ENCODE measurements at places on chromosomes 7 and 10.
A peak's percentile ranks its signal among the peaks of the same experiment; 100 is the strongest.

- DNase-seq, result no peak
Measured at GRCh38 chr7:138565071-138565450, 105.0 kb downstream of the TRIM24 start.

GRCh38 chr10:45144326-45145070 lies 143.8 kb downstream of the ZNF22 start:
- DNase-seq, result no peak

- DNase-seq, result no peak
Measured at GRCh38 chr7:87339373-87339897, 6.0 kb upstream of the CROT start.

DNA sequence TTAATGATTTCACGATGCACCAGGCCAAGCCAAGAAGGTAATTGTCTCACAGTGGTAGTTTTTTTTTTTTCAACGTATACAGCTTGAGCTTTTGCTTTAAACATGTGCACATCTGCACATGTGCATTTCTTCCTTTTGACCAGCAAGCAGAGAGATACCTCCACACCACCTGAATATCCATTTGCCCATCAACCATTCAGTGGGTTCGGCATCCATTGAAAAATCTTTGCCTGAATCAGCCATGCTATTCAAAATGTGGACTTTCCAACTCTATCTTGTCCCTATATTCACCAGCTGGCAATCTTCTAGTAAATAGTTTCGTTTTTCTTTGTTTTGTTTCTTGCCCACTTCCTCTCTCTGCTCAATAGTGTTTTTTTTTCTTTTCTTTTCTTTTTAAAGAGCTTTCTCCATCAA lies 7.7 kb upstream of the TRA2A start:
- DNase-seq, result no peak

DNA sequence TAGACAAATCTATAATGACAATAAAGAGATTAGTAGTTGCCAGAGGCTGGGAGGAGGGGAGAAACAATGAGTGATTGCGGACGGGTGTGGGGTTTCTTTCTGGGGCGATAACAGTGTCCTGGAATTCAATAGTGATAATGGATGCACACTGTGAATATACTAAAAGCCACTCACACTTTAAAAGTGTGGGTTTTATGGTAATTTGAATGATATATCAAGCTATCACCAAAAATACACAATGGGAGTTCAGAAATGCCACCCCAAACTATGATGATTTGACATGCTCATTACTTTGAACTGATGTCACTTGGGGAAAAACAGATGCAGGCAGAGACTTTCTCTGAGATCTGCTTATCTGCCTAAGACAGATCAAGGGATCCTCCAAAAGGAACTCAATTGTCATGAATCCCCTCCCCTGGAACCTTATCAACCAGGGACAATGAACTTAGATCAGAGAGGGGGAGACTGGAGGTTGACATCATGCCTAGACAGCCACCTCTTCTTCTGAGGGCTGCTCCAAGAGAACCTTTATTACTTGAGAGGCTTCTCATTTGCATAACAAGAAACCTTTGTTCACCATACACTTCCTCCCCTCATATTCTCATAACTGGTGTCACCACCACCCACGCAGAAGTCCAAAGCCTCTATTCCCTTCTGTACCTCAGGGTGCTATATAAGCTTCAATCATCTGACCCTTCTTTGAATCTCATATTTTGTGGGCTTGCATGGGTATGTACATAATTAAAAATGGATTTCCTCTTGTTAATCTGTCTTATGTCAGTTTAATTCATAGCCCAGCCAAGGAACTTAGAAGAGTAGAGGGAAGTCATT lies 14.8 kb upstream of the ZC3HAV1 start:
- DNase-seq, result no peak

GRCh38 chr7:124785994-124786393 lies 20.4 kb upstream of the GPR37 start:
- DNase-seq, result no peak

GRCh38 chr7:82039621-82040020 lies 269.8 kb upstream of the HGF start:
- no peak for DNase-seq

- peak; percentile 88 for DNase-seq
Measured at GRCh38 chr7:140623980-140624379, 16.6 kb downstream of the DENND2A start.

DNA sequence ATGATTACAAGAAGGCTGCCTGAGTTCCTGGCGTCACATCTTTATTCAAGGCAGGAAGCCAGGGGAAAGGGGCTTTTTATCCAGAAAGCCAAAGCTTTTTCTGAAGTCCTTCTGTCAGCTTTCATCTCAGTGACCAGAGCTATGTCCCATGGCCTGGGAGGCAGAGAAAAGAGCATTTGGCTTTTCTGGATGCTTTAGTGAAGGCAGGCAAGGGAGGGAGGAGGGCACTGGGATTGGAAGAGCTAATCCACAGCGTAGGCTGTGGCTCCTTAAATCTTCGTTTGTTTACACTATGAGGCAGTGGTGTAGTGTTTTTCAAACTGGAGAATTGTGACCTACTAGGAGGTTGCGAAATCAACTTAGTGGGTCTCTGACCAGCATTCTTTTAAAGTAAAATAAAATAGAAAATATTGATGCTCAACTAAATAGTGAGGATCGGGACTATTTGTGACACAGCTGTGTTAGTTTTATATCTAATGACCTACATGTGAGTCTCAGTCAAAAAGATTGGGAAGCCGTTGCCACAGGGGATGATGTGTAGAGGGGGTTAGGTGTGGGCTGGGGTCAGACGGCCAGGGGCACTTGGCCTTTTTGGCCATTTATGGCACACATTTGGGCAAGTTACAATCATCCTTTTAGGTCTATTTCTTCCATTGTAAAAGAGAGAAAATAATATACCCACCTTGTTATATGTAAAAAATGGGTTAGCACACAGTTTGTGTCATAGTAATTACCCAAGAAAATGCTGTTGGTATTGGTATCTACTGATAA lies 14.1 kb downstream of the CRYGN start:
- no peak for DNase-seq

DNA sequence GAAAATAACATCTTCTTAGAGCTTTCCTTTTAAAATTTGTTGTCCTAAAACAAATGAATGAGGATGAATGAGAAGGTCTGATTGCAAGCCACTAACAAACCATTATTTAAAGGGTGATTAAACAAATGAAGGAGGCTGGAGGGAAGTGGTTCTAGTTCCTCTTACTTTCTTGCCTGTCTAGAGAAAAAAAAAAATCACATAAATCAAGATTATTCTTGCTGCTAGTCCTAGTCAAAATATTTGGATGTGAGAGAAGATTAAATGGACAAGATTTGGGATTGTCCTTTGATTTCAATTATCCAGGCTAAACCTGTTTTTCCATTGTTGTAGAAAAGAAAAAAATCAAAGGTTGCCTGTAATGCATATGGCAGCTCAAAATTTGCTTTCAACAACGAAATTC lies 3.3 kb downstream of the SKAP2 start:
- no peak for DNase-seq

- DNase-seq, result no peak
Measured at GRCh38 chr7:50953820-50954219, 171.1 kb upstream of the GRB10 start.

- no peak for DNase-seq
Measured at GRCh38 chr10:42150428-42151061, 487.8 kb downstream of the ZNF33B start.

DNA sequence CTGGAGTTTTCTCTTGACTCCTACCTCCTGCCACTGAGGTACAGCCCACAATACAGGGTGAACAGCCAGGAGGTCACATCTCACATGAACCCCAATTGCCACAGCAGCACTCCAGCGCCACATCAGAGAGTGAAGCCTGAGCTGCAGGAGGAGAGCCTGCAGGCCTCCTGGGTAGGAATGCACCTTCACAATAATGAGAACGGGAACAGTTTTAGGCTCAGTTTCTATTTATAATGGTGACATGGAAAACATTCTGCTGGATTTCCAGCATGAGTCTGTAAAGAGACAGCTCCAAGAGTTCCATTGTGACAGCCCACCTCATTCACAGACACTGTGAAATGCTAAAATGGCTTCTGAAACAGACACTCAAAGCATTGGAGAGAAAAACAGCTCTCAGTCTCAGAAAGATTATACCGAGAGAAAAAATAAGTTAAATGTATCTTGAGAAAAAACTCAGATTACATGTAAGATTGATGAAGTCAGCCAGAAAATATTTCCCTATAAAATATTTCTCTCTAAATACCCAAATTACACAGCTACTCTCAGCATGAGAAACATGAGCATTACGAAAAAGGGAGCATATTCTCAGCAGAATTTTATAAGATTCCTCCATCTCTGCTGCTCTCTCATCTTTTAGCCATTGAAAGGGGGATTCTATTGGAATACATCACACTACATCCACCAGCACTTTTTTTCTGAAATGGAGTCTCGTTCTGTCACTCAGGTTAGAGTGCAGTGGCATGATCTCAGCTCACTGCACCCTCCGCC lies 11.3 kb downstream of the ZNF680 start:
- DNase-seq, result no peak

GRCh38 chr10:7297094-7297493 lies 113.7 kb downstream of the SFMBT2 start:
- no peak for DNase-seq

DNA sequence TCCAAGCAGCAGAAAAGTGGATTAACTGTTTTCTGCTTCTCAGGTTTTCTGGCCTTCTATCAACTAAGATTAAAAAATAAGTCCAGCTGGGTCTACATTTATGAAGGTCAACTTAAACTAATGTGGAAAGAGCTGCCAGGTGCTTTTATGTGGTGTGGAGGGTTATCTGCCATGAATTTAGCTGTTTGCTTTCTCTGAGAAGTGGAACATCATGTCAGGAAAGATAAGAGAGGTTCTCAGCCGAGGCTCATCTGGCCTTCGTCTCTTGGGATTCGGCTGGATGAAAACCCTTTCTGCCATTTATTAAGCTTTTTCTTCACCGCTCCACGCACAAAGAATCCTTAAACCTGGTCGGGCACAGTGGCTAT lies 5.5 kb downstream of the PTPRN2 start:
- no peak for DNase-seq

DNA sequence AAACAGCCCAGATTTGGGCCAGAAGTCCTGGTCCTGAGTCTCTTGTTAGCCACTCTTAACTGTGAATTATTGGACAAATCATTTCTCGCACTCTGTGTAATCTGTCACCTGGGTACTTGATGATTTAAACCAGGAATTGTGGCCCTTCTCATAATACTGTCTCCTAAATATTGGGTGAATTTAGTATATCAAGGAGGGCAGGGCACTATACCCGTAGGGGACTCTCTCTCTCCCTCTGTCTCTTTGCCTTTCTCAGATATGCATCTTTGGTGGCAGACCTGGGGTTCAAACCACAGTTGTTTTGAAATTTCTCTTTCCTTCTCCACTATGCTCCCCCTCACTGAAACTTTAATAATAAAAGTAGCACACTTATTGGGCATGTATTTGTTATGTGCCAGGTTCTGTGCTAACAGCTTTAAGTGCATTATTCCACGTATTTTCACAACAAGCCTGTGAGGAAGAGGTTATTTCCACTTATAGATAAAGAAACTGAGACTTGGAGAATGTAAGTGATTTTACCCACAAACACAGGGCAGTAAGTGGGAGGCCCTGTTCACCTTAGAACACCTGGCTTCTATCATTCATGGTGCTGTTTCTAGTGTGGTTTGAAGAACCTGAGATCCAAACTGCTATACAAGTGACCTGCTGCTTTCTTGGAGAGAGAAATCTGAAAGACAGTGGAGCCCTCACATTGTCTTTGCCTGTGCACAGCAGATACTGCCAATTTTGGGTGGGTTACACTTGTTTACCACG lies 11.8 kb downstream of the FAS start:
- DNase-seq, result no peak

DNA sequence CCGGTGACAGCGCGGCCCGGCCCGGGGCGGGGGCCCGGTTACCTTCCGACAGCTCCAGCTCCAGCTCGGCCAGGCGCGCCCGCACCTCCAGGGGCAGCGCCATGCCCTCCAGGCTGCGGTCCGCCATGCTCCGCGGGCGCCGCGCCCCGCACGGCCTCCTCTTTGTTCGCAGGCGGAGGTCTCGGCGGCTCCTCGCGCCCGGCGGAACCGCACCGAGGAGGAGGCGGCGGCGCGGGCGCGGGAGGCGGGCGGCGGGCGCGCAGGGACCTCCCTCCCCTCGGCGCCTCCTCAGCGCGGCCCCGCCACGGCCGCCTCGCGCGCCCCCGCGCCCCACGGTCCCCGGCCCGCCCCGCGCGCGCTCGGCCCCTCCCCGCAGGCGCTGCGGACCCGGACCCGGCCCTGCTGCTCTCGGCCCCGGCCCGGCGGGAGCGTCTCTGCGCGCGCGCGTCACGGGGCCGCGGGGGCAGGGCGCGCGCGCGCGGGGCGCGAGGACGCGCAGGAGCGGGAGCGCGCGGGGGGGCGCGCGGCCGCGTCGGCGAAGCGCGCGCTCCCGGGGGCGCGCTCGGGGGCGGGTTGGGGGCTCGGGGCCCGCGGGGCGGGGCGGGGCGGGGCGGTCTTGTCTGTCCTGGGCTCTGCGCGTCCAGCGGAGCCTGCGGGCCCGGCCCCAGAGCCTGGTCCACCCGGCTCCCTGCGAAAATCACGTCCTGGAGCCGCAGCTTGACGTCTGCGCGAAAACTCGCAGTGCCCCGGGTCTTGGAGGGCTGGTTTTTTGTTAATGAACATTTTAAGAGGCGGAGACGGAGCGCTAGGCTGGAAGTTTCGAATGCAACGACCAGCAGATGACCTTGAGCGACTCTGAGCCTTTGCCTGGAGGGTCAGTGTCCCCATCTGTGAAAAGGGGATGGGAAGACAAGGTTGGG lies at the start of gene DIP2C:
Gene DIP2C (minus strand): TSS at position 217 of the 920 bp plus-strand sequence. CDS start 90 bp downstream, at position 127.
- peak; percentile 85 for DNase-seq

GRCh38 chr10:80480852-80481251 lies 26.7 kb downstream of the TSPAN14 start:
- DNase-seq, result no peak

- no peak for DNase-seq
Measured at GRCh38 chr7:116575853-116576252, 51.0 kb downstream of the CAV1 start.

DNA sequence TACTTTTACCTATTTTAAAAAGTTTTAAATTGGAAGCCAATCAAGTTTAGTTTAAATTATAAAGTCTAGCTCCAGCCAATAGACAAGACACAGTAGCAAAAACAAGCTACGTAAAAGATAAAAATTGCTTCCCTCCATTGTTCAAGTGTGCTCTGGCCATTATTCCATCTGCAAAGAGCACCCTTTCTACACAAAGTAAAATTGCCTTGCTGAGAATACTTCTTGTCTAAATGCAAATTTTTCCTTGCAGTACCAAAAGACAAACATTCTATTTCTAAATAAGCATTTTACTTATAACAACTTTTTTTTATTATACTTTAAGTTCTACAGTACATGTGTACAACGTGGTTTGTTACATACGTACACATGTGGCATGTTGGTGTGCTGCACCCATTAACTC lies 75.9 kb upstream of the ZNF746 start:
- no peak for DNase-seq
